ENCODE measurements at places on chromosomes 16 and 17.

GRCh38 chr16:24822974-24823373 is 22.8 kb upstream of the SLC5A11 start:
- no peak for DNase-seq

GRCh38 chr17:16919663-16920627 is 52.0 kb downstream of the TNFRSF13B start:
- no peak for DNase-seq

- DNase-seq = no peak
Observed at GRCh38 chr17:75698659-75699058, 22.6 kb upstream of the ITGB4 start.

- DNase-seq = no peak
Observed at GRCh38 chr17:55334285-55334684, 69.5 kb downstream of the HLF start.

DNA sequence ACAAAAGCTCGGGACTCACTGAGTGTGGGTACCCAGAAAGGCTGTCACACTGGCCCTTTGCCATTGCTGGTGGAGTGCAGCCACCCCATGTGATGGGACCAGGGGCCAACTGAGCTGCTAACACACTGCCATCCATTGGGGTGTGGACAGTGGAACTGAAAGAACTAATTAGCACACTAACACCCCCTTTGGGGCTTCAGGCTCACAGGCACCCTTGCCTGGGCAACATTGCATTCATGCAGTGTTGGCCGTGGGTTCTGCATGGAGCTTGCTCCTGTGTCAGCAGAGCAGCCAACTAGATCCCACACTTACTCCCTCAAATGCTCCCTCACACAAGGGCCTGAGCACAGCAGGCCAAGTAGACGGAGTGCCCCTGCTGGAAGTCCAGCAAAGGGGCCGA is 476.0 kb upstream of the ASIC2 start:
- DNase-seq = no peak

Measured in NCI-H2081 (cell line).